ENCODE measurements at places on chromosomes 16 and 17. TPM values are rescaled to one million over a fixed set of nuclear protein-coding genes. Genes with fewer than 3 reads are reported as not detected.

The GNG13 gene
- total RNA-seq = not detected

The TMEM204 gene
- total RNA-seq = 50.0 TPM

The HSD11B2 gene
- total RNA-seq = 2.9 TPM

The KRT17 gene
- total RNA-seq = not detected

The AANAT gene
- not detected for total RNA-seq

The EVPLL gene
- not detected for total RNA-seq

The ZNF385C gene
- 0.20 TPM for total RNA-seq

The DYNLRB2 gene
- total RNA-seq = 0.39 TPM

The RHBDL1 gene
- total RNA-seq = 2.7 TPM

- no peak for DNase-seq
- H3K27me3 ChIP-seq = no peaks in the 10 kb centered on the region
- H3K36me3 ChIP-seq = peaks cover 2% of the 10 kb centered on the region
- no peak overlapping the region for H3K4me3 ChIP-seq
Observed at GRCh38 chr17:60630352-60630751, 30.4 kb downstream of the PPM1D start.

DNA sequence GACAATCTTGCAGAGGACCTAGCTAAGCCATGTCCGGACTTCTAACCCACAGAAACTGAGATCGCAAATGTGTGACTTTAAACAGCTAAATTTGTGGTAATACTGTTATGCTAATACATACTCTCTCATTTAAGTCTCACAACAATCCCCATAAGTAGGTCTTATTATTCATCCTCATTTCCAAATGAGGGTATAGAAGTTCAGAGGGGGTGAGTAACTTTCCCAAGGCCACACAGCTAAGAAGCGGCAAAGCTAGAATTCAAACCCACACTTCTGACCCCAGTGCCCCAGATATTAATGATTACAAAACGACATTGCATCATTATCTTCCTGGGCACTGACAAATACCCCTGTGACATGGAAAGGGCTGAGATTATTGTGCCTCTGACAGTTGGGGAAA, 81.4 kb downstream of the CNGB1 start:
- no peaks in the 10 kb centered on the region for H3K36me3 ChIP-seq
- peaks cover 5% of the 10 kb centered on the region for H3K27me3 ChIP-seq
- no peak for DNase-seq
- no peak overlapping the region for H3K4me3 ChIP-seq
- no peak overlapping the region for H3K27ac ChIP-seq
- no peaks in the 10 kb centered on the region for H3K4me1 ChIP-seq

GRCh38 chr17:45225051-45225700, 3.5 kb downstream of the FMNL1 start:
- H3K36me3 ChIP-seq = no peaks in the 10 kb centered on the region
- H3K27me3 ChIP-seq = no peaks in the 10 kb centered on the region
- H3K4me3 ChIP-seq = no peak overlapping the region
- no peak for DNase-seq
- H3K27ac ChIP-seq = peak overlapping the region; percentile 80

- H3K36me3 ChIP-seq = no peaks in the 10 kb centered on the region
- H3K27ac ChIP-seq = no peak overlapping the region
- H3K4me3 ChIP-seq = no peak overlapping the region
- no peaks in the 10 kb centered on the region for H3K27me3 ChIP-seq
- no peaks in the 10 kb centered on the region for H3K4me1 ChIP-seq
- no peak for DNase-seq
Observed at GRCh38 chr16:87741700-87742415, 23.9 kb downstream of the KLHDC4 start.

- no peak overlapping the region for H3K4me3 ChIP-seq
- no peak for DNase-seq
- peaks cover 24% of the 10 kb centered on the region for H3K27me3 ChIP-seq
- H3K27ac ChIP-seq = no peak overlapping the region
Observed at GRCh38 chr16:67641779-67642708, 2.9 kb upstream of the CARMIL2 start.

DNA sequence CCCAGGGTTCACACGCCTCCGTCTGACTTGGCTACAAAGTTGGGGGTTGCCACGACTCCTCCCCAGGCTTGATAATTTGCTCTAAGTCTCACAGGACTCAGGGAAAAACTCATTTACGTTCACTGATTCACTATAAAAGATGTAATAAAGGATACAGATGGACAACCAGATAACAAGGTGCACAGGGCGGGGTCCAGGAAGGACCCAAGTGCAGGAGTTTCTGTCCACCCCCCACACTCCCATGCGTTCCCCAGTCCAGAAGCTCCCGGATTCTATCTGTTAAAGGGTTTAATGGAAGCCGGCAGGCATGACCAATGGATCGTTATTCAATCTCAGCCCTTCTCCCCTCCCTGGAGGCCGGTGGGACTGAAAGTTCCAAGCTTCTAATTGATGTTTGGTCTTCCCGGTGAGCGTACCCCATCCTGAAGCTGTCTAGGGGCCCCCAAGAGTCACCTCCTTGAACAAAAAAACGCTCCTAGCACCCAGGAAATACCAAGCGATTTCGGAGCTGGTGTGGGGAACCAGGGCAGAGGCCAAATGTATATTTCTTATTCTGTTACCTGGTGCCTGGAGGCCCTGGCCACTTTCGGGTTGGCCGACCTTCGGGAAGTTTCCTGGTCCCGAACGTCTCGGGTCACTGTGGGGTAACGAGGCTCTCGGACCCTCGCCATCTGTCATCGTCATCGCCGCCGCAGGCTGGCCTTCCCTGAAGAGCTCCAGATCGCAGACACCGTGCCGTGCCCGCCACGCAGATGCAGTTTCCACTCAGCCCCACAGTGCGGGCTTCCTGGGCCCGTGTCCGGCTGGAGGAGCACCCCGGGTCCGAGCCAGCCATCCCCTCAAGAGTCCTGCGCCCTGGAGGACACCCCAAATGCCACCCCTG, 13.5 kb upstream of the METRNL start:
- no peaks in the 10 kb centered on the region for H3K36me3 ChIP-seq
- H3K4me1 ChIP-seq = peaks cover 12% of the 10 kb centered on the region
- no peak for DNase-seq

GRCh38 chr16:56711862-56712261, 18.1 kb upstream of the NUP93 start:
- no peak for DNase-seq
- no peaks in the 10 kb centered on the region for H3K4me1 ChIP-seq
- no peak overlapping the region for H3K27ac ChIP-seq
- H3K27me3 ChIP-seq = no peaks in the 10 kb centered on the region
- no peaks in the 10 kb centered on the region for H3K36me3 ChIP-seq
- no peak overlapping the region for H3K4me3 ChIP-seq

DNA sequence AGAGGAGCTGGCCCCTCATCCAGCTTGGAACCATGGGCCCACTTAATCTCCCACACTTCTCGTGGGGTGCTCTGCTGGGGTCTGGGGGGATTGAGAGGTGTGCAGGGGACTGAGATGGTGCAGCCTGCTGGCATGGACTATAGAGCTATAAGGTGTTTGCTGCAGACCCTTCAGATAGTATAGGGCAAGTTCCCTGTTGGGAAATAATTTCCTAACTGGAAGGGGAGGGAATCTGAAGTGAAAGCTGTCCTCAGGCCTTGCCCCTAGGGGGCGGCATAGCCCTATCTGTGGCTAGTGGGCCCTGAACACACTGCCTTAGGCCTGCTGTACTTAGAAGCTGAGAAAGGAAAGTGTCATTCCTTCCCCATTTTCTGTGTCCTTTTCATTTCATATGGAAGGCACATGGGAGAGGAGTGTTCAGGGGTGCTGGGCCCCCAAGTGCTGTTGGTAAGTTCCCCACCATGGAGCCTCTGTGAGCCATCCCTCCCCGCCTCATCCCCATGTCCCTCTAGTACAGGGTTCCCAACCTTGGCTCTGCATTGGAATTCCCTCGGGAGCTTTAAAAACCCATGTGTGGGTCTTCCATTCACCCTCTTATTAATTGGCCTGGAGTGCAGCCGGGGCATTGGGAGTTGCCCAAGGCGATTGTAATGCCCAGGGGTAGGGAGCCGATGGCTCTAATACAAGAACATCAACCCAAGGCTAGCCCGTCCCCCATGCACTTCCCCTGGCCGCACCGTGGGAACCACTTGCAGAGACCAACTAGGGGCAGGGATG, 19.7 kb downstream of the GOSR2 start:
- DNase-seq = no peak
- no peak overlapping the region for H3K4me3 ChIP-seq
- no peak overlapping the region for H3K27ac ChIP-seq
- peaks cover 29% of the 10 kb centered on the region for H3K36me3 ChIP-seq
- no peaks in the 10 kb centered on the region for H3K27me3 ChIP-seq

GRCh38 chr17:40303708-40304551, 5.0 kb upstream of the RARA start:
- DNase-seq = no peak
- no peaks in the 10 kb centered on the region for H3K4me1 ChIP-seq
- no peak overlapping the region for H3K27ac ChIP-seq
- no peaks in the 10 kb centered on the region for H3K27me3 ChIP-seq

DNA sequence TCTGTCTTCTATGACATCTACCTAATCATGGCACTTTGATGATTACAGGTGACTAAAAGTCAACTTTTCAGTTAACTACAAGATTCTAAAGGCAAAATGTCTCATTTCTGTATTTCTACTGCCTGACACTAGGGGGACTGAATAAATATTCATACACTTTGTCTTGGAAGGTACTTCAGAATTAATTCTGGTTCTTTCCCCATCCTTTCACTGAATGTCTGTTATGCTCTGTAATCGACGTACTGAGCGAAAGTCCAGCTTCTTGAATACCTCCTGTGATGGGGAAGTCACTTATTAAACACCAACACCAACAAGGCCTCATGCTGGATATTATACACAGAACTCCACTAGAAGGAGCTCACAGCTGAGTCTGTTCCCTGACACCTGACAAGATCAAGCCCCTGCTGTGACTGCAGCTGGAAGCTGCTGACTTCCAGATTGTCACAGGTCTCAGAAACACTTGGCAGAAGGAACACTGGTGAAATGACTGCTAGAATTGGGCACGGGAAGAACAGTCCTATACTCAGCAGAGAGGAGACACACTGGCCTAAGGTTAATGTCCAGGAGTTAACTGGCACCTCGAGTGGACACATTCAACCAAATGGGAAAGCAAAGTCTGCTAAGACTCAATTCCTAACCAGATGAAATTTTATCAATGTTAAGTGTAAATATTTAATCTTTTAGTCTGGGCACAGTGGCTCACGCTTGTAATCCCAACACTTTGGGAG, 31.9 kb downstream of the CMC2 start:
- no peak overlapping the region for H3K4me3 ChIP-seq
- no peaks in the 10 kb centered on the region for H3K4me1 ChIP-seq
- no peaks in the 10 kb centered on the region for H3K27me3 ChIP-seq
- DNase-seq = no peak
- H3K27ac ChIP-seq = no peak overlapping the region

DNA sequence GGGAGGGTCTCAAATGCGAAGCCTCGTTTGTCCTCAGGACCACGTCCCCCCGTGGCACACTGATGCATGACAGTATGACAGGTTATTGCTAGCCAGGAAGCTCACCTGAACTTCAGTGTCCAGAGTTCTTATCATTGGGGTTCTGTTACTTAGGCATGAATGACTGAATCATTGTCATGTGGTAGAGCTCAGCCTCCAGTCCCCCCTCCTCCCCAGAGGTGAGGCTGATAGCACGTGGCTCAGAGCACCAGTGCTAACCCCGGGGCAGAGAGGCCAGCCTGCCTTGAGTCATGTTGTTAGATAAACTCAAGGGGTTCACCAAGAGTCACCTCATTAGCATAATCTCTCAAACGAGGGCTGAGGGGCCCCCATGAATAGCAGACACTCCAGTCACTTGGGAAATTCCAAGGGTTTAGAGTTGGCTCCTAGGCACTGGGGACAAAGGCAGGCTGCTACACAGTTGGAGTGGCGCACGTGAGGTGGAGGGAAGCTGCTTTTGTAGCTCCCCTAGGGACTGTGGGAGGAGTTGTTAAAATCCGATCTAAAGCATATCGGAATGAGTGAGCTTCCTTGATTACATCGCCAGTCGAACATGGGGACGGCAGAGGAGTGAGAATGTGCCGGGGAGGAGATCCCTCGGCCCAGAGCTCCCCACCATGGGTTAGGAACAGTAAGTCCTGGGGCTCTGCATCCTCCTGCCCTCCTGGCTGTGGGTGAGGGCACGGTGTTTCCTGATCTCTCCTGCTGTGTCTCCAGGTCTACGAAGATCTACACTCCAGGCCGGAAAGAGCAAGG, 18.2 kb downstream of the DHX38 start:
- DNase-seq = no peak
- H3K36me3 ChIP-seq = peaks cover 75% of the 10 kb centered on the region
- H3K27me3 ChIP-seq = no peaks in the 10 kb centered on the region
- no peak overlapping the region for H3K4me3 ChIP-seq

DNA sequence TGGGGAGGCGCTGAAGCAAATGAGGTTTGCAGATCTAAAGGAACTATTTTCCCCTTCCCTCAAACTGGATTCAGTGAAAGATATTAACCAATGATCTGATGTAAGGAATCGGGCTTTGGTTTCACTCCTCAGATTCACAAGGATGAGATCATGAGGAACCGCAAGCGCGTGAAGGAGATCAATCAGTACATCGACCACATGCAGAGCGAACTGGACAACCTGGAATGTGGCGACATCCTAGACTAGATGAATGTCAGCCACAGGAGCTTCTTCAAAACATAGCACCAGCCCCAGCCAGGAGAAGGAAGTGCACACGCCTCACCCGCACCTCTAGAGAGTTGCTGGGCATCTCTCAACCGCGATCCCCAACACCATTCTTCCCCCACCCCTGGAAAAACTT, 22.5 kb downstream of the ATPAF2 start:
- H3K4me3 ChIP-seq = no peak overlapping the region
- no peak overlapping the region for H3K27ac ChIP-seq
- no peaks in the 10 kb centered on the region for H3K27me3 ChIP-seq
- no peaks in the 10 kb centered on the region for H3K4me1 ChIP-seq
- no peak for DNase-seq
- H3K36me3 ChIP-seq = no peaks in the 10 kb centered on the region

- H3K4me3 ChIP-seq = no peak overlapping the region
- H3K27me3 ChIP-seq = no peaks in the 10 kb centered on the region
- DNase-seq = no peak
Observed at GRCh38 chr17:77846531-77847085, 111.9 kb upstream of the TNRC6C start.

- no peak for DNase-seq
- no peaks in the 10 kb centered on the region for H3K27me3 ChIP-seq
- no peak overlapping the region for H3K27ac ChIP-seq
- no peak overlapping the region for H3K4me3 ChIP-seq
- H3K36me3 ChIP-seq = no peaks in the 10 kb centered on the region
Observed at GRCh38 chr16:4261557-4262172, 11.2 kb downstream of the TFAP4 start.

GRCh38 chr17:5826384-5826783, 242.1 kb upstream of the NLRP1 start:
- H3K4me3 ChIP-seq = no peak overlapping the region
- H3K36me3 ChIP-seq = no peaks in the 10 kb centered on the region
- no peak overlapping the region for H3K27ac ChIP-seq
- no peak for DNase-seq
- no peaks in the 10 kb centered on the region for H3K4me1 ChIP-seq

- H3K4me1 ChIP-seq = no peaks in the 10 kb centered on the region
- peak; percentile 22 for DNase-seq
- no peaks in the 10 kb centered on the region for H3K27me3 ChIP-seq
- peak overlapping the region; percentile 63 for H3K27ac ChIP-seq
- H3K36me3 ChIP-seq = no peaks in the 10 kb centered on the region
Observed at GRCh38 chr17:7932483-7932891, 481 bp downstream of the CNTROB start.

Data from tibial nerve (tissue), 4 donors.